ENCODE measurements at places on chromosomes 2 and 18.

- no peak for DNase-seq
These were observed 316.5 kb downstream of the EN1 start for GRCh38 chr2:118530976-118531375.

GRCh38 chr2:18651842-18652774 lies 62.7 kb upstream of the NT5C1B start:
- DNase-seq: no peak

DNA sequence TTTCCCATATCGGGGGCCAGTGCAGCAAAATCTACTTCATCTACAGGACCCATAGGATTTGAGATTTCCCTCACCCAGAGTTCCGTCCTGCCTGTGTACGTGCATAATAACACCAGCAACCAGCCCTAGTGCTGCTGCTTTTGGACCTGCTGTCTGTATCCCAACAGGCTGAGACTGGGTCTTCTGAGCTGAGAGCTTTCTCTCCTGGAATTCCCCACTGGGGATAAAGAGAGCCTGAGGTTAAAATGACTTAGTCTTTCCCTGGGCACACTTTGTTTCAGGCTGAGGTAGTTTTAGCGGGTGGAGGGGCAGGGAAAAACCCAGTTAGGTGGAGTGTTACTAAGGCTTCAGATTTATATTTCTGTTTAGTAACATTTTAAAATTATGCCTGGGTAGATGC lies 62.5 kb downstream of the SERTAD2 start:
- no peak for DNase-seq

DNA sequence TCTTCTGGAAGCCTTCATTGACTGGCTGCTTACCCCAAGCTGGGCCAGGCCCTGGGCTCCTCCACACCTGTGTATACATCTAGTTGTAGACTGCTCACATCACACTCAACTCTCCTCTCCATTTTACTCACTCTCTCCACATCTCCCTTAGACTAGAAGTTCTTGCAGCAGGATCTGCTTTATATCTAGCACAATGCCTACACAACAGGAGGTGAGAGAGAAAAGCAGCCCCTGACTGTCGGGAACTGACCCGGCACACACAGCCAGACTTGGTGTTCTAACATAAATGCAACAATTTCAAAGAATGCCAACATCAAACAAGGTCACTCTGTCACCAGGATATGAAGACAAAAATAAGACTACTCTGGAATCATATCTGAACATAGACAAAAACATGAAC lies 5.9 kb downstream of the KIDINS220 start:
- DNase-seq: no peak

DNA sequence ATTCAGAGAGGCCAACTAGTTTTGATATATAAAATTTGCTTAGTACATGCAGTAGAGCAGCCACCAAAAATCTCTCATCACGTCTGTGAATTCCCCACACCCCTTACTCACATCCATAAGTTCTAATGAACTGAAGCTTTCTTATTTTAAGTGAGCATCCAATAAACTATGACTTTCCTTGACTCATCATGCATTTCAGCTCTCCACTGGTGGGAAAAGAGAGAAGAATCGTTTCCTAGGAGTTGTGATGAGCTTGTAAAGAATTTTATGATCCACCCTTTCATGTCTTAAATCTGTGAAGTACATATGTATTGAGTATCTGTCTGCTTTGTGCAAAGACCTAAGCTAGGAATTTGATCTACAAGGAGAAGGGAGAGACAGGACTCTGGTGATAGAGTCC lies 428.6 kb downstream of the SETBP1 start:
- DNase-seq: no peak

DNA sequence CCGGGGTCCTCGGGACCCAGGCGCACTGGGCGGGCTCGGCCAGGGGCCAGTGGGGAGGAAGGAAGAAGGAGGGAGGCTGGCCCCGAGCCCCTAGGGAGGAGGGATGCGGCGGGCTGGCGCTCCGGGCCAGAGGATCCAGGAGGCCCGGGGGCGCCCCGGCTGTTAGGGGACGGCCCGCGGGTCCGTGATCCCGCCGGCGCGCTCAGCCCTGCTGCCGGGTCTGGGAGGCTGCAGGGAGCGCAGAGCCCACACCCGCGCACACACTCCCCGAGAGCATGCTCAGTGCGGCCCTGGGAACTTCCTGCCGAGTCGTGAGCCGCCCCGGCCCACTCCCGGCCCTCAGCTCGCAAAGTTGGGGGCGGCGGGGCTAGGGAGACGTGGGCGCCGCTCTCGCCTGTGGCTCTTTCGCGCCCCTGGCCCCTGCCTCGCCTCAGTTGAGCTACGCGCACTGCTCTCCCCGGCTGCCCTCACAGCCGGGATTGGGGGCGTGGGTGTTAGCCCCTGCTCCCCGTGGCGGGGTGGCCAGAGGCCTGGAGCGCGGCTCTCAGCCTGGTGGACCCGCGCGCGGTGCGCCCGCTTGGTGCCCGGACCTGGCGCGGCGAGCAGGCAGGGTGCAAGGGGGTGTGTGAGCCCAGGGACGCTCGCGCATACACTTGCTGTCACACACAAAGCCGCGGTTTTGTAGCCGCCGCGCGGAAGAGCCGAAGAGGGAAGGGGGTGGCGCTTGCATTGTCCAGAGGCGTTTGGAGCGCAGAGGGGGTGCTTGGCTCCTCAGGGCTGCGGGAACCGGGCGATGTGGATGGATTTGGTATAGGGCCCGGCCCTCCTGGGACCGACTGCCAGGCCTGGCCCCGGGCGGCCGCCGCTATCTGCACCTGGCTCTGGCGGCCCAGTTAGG lies 132.9 kb upstream of the MGAT5 start:
- DNase-seq: peak; percentile 34

DNA sequence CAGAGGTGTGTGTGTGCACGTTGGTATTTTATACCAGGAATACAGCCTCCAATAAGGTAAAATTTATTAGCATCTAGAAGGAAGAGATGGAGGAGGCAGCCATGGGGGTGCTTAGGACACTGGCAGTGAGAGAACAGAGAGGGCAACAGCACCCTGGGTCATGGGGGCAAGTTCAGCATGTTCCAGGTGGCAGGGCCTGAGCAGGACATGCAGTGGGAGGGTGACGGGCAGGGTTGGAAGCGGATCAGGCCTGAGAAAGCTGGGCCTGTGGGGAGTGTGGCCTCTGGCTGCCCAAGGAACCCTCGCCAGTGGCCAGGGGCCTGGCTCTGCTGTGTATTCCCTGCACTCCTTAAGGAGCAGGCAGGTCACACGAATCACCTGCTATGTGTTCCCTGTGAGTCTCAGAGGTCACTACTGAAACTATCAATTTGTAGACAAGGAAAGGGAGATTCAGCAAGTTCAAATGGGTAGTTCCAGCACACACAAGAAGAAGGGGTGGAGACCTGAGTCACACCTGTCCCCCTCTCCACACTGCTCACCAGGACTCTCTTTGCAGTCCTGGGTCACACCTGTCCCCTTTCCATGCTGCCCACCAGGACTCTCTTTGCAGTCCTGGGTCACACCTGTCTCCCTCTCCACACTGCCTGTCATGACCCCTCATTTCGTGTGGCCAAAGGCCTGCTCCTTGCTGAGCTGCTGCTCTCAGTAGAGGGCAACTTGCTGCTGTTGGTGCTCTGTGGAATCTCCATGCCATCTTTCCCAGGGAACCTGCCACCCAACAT lies 463.9 kb upstream of the HS6ST1 start:
- no peak for DNase-seq

- DNase-seq: no peak
These were observed 356.7 kb downstream of the NYAP2 start for GRCh38 chr2:225756198-225756597.

DNA sequence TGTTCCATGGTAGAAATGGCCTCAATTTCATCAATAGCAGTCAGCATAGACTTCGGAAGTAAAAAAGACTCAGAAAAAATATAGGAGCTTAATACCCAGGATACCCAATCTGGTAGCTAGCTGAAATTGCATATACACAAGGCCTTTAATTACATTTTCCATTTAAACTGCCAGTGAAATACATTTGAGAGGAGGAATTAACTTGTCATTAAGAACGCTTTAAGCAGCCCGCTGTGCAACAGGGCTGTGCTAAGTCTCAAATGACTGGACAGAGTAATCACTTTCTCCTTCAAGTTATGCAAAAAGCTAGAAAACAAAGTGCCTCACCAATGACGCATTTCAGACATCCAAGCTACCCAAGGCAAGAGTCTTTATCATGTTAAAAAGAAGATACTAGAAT lies 558.8 kb downstream of the MBD2 start:
- no peak for DNase-seq

DNA sequence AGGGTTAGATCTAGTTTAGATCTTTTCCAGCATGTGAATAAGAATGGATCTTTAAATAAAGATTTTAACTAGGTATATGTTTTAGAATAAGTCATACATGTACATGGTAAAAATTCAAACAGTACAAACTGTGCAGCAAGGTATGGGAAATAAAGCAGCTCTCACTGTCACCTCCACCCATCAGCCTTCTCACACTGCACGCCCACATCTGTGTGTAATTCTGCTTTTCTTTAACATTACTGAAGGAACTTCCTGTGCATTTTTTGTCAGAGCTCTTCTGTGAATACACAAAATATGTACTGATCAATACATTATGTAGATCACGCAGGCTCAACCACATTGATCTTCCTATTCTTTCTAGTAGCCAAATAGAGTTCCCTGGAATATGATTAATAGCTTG lies 3.4 kb downstream of the CASP8 start:
- DNase-seq: no peak

- no peak for DNase-seq
These were observed 98.4 kb upstream of the RNF152 start for GRCh38 chr18:61991201-61991600.

DNA sequence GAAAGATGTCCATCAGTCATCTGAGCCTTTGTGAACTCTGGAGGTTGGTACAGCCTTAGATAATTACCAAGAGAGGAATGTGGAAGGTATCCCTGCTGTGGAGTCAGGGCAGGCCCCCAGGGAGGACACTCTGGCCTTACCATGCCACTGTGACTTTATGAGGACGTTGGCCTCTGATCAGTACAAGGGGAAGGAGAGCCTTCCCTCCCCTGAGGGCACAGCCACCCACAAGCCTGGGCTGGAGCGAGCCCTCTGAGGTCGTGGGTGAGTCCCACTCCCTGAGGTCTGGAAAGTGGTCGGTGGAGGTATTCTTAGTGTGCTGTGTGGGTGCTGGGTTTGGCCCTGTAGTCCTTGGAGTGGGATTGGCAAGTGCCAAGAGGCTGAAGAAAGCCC lies 91.6 kb downstream of the STPG4 start:
- DNase-seq: no peak

- no peak for DNase-seq
These were observed 720 bp downstream of the LBX2 start for GRCh38 chr2:74498500-74499266.

DNA sequence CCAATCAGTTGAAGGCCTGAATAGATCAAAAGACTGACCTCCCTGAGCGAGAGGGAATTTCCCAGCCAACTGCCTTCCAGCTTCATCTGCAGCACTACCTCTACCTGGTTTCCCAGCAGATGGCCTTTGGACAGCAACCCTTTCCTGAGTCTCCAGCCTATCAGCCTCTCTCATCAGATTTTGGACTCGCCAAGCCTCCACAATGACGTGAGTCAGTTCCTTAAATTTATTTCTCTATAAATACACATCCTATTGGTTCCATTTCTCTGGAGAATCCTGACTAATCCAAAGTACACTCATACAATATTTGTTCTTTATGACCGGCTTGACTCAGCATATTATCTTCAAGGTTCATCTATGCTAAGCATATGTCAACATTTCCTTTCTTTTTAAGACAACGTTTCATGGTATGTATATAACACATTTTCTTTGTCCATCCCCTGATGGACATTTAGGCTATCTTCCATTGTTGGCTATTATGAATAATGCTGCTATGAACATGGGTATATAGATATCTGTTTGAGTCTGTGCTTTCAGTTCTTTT lies 294.6 kb downstream of the LRATD1 start:
- no peak for DNase-seq

DNA sequence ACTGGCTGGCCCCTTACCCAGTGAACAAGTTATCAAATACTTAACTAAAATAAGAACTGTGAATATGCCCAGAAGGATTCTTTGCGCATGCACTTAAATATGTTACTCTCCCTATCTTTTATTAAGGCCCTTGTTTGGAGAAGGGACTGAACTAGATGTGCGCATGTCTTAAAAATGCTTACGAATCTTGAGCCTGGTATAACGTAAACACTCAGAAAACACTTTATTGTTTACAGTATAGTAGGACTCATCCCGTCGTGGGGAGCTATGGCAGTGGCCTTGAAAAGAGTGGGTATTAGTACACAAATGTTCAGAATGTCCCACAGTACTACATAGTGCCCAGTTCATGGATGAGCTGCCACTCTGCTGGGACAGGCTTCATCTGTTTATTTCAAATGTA lies 75.9 kb upstream of the MAP4K3 start:
- DNase-seq: no peak

- no peak for DNase-seq
These were observed 124.0 kb downstream of the NRP2 start for GRCh38 chr2:205806143-205806905.

DNA sequence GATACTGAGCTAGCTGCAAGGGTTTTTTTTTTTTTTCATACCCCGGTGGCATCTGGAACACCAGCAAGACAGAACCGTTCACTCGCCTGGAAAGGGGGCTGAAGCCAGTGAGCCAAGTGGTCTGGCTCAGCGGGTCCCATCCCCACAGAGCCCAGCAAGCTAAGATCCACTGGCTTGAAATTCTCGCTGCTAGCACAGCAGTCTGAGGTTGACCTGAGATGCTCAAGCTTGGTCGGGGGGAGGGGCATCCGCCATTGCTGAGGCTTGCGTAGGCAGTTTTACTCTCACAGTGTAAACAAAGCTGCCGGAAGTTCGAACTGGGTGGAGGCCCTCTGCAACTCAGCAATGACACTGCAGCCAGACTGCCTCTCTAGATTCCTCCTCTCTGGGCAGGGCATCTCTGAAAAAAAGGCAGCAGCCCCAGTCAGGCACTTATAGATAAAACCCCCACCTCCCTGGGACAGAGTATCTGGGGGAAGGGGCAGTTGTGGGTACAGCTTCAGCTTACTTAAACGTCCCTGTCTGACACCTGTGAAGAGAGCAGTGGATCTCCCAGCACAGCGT lies 5.1 kb upstream of the MIB1 start:
- DNase-seq: peak; percentile 82

DNA sequence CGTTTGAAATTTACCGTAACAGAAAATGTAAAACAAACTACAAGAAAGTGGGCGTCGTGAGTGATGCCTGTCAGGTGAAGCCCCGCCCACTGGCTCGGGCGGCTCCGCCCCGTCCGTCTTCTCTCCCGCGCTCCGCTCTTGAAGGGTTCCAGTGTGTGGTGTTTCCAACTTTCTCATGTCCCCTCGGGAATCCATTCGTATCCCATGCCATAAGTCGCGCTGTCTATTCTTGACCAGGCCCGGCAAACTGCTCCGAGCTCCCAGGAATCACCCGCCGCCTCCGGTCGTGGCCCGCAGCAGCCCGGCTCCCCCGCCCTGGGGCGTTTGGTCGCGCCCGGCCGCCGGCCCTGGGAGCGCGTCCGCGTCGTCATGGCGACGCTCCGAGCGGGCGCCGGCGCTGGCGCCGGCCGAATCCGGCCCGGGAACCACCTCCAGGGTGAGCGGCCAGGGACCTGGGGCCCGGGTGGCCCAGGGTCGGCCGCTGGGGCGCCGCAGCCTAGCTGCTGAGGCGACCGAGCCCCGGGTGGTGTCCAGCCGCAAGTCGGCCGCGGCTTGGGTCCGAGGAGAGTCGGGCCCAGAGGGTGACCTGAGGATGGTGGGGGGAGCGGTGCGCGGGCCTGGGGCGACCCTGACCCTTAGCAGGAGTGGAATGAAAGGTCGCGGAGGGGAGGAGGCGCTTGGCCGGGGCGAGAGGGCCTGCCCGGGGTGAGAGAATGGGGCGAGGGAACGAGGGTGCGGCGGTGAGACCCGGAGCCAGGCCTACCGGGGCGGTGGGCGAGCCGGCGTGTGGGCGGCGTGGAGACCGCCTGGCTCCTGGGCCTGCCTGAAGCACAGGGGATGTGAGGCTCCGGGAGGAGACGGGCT lies at the start of gene CFAP221:
Gene CFAP221 (plus strand): TSS at position 375 of the 864 bp plus-strand sequence. CDS start 1,683 bp downstream, outside the sequence.
- peak; percentile 86 for DNase-seq

Data from erythroblast (primary cell).